ENCODE measurements at places on chromosomes 7 and 10.
A peak's percentile ranks its signal among the peaks of the same experiment; 100 is the strongest.

GRCh38 chr10:77328272-77328816, 309.3 kb downstream of the KCNMA1 start:
- DNase-seq: no peak

- DNase-seq: no peak
Measured at GRCh38 chr7:157400171-157400860, 63.5 kb downstream of the DNAJB6 start.

GRCh38 chr10:33412653-33413361, 78.3 kb upstream of the NRP1 start:
- DNase-seq: peak; percentile 75

- DNase-seq: no peak
Measured at GRCh38 chr10:75883081-75884072, 452.0 kb downstream of the LRMDA start.

DNA sequence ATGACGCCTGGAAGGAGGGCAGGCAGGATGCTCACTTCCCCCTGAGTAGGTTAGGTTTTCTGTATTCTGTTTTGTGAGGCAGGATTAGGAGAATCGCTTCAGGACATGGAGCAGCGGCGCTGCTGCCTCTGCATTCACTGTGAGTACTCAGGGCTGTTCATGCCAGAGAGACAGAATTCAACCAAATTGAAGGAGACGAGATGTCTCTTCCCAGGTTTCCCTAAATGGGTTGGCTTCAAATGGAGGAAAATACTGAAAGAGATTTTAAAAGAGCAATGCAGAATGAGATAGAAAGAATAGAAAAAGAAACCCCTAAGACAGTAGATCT, 21.9 kb upstream of the CNPY1 start:
- no peak for DNase-seq

DNA sequence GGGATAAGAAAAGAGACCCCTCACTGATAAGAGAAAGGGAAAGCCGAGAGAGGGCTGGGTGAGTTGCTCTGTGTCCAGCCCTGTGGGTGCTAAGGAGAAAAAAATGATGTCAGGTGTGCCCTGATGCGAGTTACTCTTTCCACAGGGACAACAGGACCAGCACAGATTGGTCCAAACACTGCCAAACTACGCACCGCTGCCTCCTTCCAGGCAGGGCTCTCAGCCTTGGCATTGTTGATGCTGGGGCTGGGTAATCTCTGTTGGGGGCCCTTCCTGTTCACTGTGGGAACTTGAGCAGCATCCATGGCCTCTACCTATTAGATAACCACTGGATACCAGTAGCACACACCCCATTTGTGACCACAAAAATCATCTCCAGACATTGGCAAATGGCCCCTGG, 10.3 kb upstream of the ATP6V0E2 start:
- no peak for DNase-seq

DNA sequence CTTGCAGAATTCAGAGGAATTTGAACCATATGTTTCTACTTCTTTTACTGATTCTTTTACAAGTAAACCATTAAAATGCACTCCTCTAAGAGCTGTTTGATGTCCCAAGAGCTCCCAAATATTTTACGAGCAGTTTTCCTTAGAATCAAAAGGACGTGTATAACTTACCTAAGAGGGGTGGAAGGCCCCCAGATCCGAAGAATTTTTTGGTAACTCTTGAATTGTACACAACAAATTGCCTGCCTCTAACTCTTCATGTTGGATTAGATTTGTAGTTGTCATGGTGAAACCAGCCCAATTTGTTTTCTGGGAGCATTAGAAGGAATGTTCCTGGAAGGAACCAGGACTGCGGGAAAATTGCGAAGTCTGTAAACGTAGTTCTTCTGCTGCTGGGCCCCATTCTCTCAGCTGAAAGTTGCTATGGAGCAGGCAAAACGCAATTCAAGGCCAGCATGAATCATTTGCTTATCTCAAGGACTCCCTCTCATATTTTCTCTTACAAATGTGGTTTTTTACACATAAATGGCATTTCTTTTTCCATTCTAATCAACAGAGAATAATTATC, 124.8 kb upstream of the TMEM72 start:
- no peak for DNase-seq

DNA sequence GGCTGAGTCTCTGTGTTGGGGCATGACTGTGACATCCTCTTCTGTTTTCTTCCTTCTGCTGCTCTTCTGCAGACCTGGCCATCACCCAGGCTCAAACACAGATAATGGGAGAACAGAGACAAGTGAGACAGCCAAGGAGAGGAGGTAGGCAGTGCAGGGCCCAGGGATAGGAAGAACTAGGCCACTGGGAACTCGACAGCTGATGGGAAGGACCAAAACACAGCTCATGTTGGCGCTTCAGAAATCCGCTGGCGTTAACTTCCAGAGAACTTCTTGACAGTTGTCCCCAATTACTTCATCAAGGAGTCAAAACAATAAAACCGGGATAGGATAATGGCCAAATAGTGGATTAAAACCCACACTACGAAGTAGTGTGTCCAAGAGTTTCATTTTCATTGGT, 97.0 kb upstream of the PALS2 start:
- DNase-seq: no peak

DNA sequence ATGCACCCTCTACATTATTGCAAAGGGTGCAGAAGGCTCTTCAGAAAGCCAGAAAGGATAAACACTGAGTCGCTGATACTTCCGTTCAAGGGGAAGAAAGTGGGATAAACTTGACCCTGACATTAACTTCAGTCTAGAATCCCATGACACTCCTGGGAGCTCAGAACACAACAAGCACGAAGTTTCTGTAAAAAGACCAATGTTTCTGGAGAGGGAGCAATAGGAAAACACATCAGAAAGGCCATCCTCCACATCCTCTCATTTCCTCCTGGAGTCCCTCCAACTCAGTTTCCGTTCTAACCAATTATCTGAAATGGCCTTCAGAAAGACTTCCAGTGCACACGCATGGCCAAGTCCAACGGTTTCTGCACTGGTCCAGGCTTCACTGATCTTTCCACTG, 113.5 kb downstream of the SORBS1 start:
- no peak for DNase-seq

- DNase-seq: no peak
Measured at GRCh38 chr7:45089341-45089891, 647 bp upstream of the NACAD start.

DNA sequence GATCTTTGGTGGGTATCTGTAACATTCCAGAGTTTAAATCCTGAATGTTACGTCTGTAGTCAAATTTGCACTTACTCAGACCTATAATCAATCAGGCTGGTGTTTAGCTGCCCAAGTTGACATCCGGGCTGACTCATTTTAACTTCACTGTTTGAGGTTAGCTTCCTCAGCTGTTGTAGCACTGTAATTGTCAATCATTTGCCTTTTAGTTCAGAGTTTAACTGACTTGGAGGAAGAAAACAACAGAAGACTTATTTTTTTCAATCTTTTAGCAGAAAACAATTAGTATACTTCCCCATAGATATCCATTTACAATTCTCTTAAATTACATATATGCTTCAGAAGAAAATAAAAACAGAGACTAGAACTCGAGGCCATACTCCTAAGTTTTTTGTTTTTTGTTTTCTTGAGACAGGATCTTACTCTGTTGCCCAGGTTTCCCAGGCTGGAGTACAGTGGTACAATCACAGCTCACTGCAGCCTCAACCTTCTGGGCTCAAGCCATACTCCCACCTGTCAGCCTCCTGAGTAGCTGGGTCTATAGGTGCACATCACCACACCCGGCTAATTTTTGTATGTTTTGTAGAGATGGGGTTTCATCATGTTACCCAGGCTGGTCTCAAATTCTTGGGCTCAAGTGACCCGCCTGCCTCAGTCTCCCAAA, 38.5 kb upstream of the LRRC17 start:
- peak; percentile 81 for DNase-seq

DNA sequence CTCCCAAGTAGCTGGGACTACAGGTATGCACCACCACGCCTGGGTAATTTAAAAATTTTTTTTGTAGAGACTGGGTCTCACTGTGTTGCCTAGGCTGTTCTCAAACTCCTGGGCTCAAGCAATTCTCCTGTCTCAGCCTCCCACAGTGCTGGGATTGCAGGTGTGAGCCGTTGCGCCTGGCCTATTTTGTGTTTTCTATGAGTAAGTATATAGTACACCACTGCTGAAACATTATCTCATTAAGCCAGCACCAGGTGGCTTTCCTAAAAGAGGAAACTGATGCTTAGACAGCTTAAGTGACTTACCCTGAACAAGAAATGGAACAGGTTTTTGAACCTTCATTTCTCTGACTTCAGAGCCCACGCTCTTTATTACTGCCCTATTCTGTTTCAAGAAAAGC, 7.8 kb upstream of the PTPN12 start:
- DNase-seq: no peak

- DNase-seq: no peak
Measured at GRCh38 chr10:72889391-72889831, 4.1 kb upstream of the OIT3 start.

DNA sequence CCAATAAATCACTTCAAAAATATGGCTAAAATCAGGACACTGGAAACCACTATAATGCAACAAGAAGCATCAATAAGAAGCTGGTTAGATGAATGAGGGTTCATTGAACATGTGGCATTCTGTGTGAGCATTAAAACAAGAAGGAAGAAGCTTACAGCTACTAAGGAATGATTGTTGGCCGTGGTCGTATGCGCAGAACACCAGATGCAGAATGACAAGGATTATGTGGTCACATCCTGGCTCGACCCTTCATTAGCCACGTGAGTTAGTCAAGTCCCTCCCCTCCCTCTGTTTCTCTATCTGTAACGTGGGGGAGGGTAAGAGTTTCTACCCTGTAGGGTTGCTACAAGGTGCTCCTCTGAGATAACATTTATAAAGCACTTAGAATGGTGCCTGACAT, 174.3 kb downstream of the ADAM12 start:
- DNase-seq: no peak

DNA sequence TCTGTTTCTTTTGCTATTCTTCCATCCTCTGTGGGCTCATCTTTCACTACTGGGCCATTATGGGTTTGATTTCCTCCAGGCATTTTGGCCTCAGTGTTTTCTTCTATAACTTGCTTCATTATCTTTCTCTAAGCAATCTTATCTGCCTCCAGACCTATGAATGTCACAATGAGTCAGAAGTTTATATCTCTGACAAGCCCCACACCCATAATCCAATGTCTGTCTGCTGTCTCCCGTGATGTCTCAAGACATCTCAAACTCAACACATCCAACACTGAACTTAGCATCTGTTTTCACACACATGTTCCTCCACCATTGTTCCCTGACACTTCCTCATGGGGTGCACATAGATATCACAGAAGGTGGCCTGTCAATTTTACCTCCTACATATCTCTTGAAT, 46.7 kb upstream of the RHOBTB1 start:
- DNase-seq: no peak

DNA sequence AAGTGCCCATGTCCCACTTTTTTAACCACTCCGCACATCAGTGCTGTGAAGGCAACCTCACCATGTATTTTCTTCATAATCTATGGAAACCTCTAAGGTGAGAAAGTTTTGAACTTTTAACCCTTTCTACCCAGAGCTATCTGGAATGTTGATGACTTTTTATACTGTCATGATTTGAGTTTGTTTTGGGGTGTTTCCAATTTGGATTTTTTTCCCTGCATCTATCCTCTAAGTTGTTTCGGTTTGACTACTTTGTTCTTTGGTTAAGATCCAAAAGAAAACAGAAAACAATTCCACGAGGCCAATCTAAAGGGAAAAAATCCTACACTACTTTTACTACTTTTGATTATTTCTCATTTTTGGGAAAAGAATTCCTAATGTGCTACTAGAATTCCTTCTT, 279.7 kb downstream of the USP6NL start:
- DNase-seq: no peak

DNA sequence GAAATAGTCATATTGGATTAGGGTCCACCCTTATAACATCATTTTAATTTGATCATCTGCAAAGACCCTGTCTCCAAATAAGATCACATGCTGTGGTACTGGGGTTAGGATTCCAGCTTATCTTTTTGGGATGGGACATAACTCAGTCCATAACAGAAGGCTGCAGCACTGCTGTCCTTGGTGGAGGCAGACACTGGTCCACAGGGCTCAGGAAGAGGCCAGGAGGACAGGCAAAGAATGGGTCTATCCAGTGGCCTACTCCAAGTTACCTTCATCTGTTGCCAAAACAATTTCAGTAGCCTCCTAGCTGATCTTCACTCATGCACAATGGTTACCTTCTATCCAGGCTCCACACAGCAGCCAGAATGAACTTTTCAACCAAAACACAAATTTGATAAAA, 387.0 kb downstream of the GRID1 start:
- no peak for DNase-seq

- no peak for DNase-seq
Measured at GRCh38 chr7:158127241-158127640, 460.4 kb downstream of the PTPRN2 start.

DNA sequence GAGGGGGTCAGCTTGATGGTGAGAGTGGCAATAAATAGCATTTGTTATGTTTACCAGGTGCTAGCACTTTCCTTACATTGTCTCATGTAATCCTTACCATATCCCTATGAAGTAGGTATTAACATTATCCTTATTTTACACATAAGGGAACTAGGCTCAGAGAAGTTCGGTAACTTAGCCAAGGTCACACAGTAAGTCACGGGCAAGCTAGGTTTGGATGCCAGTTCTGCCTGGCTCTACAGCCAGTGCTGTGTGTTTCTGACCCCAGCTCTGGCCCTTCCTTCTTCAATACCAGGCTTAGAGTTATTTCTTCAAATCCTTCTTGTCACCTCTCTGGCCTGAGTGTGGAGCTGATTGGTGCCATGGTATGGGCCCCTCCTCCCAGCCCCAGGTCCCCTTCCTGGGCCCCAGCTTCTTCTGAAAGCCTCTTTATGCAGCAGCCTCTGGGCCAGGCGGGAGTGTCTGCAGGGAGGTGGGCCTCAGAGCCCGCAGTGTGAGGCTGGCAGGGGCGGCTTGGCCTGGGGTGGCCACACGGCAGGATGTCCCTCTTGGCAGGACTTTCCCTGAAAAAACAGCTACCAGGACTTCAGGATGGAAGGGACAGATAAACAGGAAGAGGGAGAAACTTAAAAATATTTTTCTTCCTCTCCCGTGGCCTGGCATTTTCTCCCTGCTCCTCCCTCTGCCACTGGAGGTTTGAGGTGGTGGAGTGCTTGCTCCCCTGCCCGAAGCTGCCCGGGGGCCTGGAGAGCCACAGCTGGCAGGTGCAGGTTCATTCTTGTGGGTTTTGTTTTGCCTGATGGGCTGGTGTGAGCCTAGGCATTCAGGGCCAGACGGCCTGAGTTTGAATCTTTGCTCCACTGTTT, 20.6 kb downstream of the PALD1 start:
- peak; percentile 19 for DNase-seq

DNA sequence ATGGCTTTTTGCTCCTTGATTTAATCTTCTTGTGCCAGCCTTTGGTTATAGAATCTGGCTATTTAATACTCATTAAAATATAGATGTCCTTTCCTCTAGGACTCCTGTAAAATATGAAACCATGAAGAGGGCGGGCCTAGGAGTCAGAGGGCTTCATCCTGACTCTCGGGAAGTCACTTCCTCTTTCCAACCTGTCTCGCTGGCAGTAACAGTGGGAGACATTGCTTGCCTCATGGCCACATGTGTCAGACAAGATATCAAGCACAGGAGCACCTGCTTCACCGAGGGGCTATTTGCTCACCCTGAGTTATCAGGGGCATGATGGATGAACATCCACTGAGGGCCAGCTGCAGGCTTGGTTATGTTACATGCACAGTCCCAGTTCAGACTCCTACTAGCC, 31.0 kb downstream of the SLIT1 start:
- DNase-seq: peak; percentile 77
